Subcutaneous preadipocyte (primary cell): ENCODE measurements at places on chromosomes 1 and 21. TPM values are rescaled to one million over a fixed set of nuclear protein-coding genes. Genes with fewer than 3 reads are reported as not detected.

The PLA2G2D gene
- not detected in 2 replicates for total RNA-seq

The DNASE2B gene
- not detected in 2 replicates for total RNA-seq

The ATP5PB gene
- 325 and 354 TPM in 2 replicates for total RNA-seq

The KMO gene
- total RNA-seq = under 0.01 TPM in 2 replicates

The GOLPH3L gene
- 14.7 and 15.2 TPM in 2 replicates for total RNA-seq

The GPR61 gene
- under 0.01 and 0.39 TPM in 2 replicates for total RNA-seq

The MROH7 gene
- under 0.01 and 0.37 TPM in 2 replicates for total RNA-seq

The PCP4 gene
- total RNA-seq = not detected in 2 replicates

The RIPK4 gene
- total RNA-seq = under 0.01 TPM in 1 of 2 replicates, not detected in the other

The RSPO1 gene
- total RNA-seq = under 0.01 and 0.20 TPM in 2 replicates

The S100A14 gene
- total RNA-seq = 0.39 and 0.73 TPM in 2 replicates

The CTPS1 gene
- total RNA-seq = 18.4 and 38.5 TPM in 2 replicates

The KPRP gene
- not detected in 2 replicates for total RNA-seq

The TMEM82 gene
- total RNA-seq = not detected in 2 replicates

The RNU1-2 gene
- total RNA-seq = under 0.01 TPM in 2 replicates

The DAB1 gene
- not detected in 2 replicates for total RNA-seq

The RRP1B gene
- total RNA-seq = 25.0 and 45.7 TPM in 2 replicates

The DSCAM gene
- not detected in 2 replicates for total RNA-seq

The BATF3 gene
- 3.1 and 4.0 TPM in 2 replicates for total RNA-seq

The CELA3A gene
- total RNA-seq = not detected in 2 replicates

The KRTAP13-3 gene
- total RNA-seq = not detected in 2 replicates

The PLA2G2C gene
- total RNA-seq = not detected in 2 replicates

The POTED gene
- total RNA-seq = not detected in 2 replicates

The ADAMTSL4 gene
- 36.2 and 42.3 TPM in 2 replicates for total RNA-seq

The KLHL21 gene
- 63.9 and 79.0 TPM in 2 replicates for total RNA-seq

The RAVER2 gene
- 5.1 and 7.4 TPM in 2 replicates for total RNA-seq

The OVAAL gene
- total RNA-seq = not detected in 2 replicates

The TAS1R2 gene
- total RNA-seq = not detected in 2 replicates

The NBPF20 gene
- total RNA-seq = 2.2 and 2.3 TPM in 2 replicates

The AADACL3 gene
- total RNA-seq = not detected in 2 replicates

The VSIG8 gene
- not detected in 2 replicates for total RNA-seq

The TXNIP gene
- total RNA-seq = 78.2 and 237 TPM in 2 replicates

The CFHR4 gene
- total RNA-seq = not detected in 2 replicates

The AMY1A gene
- total RNA-seq = not detected in 2 replicates

The CASQ1 gene
- not detected in 2 replicates for total RNA-seq

The PRDM2 gene
- total RNA-seq = 9.2 and 12.9 TPM in 2 replicates

The TAGLN2 gene
- 182 and 238 TPM in 2 replicates for total RNA-seq

The HTR6 gene
- not detected in 2 replicates for total RNA-seq

The OR2T2 gene
- total RNA-seq = not detected in 2 replicates

The SELL gene
- under 0.01 TPM in 1 of 2 replicates, not detected in the other for total RNA-seq
